ENCODE measurements at places on chromosomes 7 and 10.

GRCh38 chr7:11486271-11486670 is 345.7 kb downstream of the THSD7A start:
- DNase-seq = no peak

DNA sequence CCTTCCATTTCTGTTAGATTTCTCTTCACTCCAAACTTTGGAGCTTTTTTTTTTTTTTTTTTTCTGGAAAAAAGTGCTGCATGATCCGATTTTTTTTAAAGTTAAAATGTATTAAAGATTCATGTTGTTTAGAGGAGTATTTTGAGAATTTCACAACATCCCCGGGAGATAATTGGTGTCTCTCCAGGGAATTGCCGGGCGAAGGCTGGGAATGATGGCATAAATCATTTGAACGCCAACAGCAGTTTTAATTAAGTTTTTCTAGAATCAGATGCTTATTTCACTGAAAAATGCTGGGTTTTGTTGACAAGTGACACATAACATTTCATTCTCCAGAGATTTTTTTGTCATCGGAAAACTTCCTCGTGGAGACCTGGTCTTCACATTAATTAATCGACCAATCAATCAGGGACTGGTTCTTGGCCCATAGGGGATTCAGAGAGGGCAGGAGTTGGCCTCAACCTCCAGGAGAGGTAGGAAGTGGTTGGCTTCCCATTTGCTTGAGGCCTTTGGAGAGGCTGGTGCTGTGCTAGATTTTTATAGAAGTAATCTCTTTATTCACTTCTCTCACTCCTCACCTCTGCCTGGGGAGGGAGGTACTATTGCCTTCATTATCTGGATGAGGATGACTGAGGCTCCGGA is 439.4 kb downstream of the TYW1 start:
- DNase-seq = no peak

DNA sequence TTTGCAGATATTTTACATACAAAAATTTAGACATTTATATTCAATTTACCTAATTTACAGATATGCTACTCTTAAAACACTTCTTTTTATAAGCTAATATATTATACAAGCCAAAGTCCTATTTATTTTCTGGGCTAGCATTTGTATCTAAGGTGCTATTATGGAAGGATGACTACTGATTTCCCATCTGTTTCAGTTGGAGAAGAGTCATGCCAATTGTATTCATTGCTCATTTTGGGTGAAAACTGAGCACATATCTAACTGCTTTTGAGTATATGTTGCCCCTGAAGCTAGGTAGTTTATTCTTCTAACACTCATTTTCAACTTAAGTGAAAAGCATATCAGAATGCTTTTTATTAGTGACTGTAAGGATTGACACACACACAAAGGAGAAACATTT is 172.9 kb downstream of the CDK14 start:
- no peak for DNase-seq

- DNase-seq = no peak
These were observed 70.9 kb downstream of the MBL2 start for GRCh38 chr10:52701647-52702046.

- no peak for DNase-seq
These were observed 269.4 kb downstream of the NXPH1 start for GRCh38 chr7:8702807-8703206.

- no peak for DNase-seq
These were observed 1.4 kb upstream of the CUX1 start for GRCh38 chr7:101815826-101816594.

Data from RWPE1 (cell line).